Upper lobe of left lung (tissue), 6 donors: ENCODE measurements at places on chromosomes 5 and 9.

- DNase-seq: no peak
These were observed 152.8 kb upstream of the PAPPA start for GRCh38 chr9:116000748-116001329.

DNA sequence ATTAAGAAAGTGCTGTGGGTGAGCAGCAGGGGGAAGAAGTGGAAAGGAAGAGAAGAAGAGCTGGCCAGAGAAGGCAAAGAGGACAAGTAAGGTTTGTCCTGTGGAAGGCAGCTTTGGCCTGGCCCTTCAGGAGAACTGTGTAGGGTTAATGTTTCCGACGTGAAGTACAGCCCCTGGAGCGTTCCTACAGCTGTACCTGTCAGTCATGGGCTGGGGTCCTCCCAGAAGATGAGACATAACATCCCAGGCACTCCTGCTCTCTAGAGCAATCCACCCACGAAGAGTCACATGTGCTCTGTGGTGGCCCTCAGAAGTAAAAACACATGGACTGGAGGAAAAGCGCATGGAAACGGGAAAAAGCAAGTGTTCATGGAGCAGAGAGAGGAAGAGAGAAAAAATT is 237.4 kb downstream of the CAAP1 start:
- no peak for DNase-seq

DNA sequence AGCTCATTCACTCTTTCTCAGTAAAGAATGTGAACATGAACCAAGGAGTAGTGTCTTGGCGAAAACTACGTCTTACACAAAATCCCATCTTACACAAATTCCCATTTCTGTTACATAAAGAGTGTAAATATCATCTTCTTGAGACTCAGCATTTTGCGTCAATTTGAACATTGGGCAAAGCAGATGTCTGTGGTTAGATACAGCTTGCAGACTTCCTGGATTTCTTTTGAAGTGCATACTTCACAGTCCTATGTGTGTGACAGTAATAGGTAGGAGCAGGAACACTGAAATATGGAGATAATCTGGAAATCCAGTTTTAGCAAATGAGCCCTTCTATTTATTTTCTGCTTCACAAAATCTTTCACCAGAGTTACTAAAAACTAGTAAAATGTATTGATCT is 58.8 kb downstream of the C6 start:
- no peak for DNase-seq

- DNase-seq: no peak
These were observed 95.3 kb upstream of the IER5L start for GRCh38 chr9:129273136-129273895.
